ENCODE measurements at places on chromosomes 7 and 10.

- no peak for DNase-seq
Measured at GRCh38 chr7:100621554-100621953, 9.2 kb downstream of the MOSPD3 start.

DNA sequence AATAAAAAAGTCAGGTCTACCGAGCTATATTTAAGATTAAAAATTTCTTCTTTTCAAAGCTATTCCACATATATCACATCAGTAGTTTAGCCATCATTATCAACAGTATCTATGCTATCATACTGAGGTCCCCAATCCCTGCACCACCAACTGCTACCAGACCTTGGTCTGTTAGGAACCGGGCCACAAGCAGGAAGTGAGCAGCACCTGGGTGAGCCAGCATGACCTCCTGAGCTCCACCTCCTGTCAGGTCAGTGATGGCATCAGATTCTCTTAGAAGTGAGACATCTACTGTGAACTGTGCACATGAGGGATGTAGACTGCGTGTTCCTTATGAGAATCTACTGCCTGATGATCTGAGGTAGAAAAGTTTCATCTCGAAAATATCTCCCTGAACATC lies 632.1 kb upstream of the KCND2 start:
- DNase-seq, result no peak

GRCh38 chr7:80825499-80825898 lies 93.4 kb downstream of the SEMA3C start:
- no peak for DNase-seq

DNA sequence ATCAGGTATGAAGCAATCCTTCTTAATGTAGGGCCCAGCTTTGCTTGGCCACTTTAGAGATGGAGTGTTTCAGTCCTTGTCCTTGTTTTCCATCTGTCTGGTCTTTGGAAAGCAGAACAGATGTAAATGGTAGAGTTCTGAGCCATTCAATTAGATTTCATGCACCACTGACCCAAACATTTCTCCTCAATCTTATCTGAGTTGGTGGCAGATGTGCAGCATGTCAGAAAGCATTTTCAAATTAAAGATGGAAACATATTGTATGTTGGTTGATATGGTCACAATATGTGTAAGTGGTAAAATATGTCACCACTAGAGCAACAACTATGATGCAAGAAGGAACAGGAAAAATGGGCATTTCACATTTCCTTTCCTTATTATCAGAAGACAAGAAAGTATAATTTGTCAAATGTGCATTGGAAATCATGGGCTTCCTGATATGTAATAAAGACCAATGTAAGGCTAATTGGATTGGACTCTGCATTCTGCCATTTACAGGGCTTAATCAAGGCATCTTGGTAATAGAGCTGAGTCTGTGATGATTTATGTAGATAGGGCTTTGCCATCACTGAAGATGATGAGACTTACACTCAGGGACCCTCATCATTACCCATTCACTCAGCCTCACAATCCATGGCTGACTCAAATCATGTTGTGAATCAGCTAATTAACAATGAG lies 750.7 kb downstream of the NRG3 start:
- no peak for DNase-seq

GRCh38 chr10:88116481-88116880 lies 253.1 kb downstream of the PTEN start:
- no peak for DNase-seq

GRCh38 chr7:75989500-75990388 lies 4.7 kb downstream of the TMEM120A start:
- no peak for DNase-seq
